ENCODE measurements at places on chromosomes 4 and X. TPM values are rescaled to one million over a fixed set of nuclear protein-coding genes. Genes with fewer than 3 reads are reported as not detected.

The GPM6B gene
- total RNA-seq, result 145 TPM

The CACNA1F gene
- not detected for total RNA-seq

The USP9X gene
- total RNA-seq, result 21.8 TPM

The PF4V1 gene
- not detected for total RNA-seq

The PDE6B gene
- not detected for total RNA-seq

The TMPRSS11B gene
- total RNA-seq, result not detected

The MAGEA4 gene
- not detected for total RNA-seq

The GRIA3 gene
- total RNA-seq, result not detected

The CLIC2 gene
- 1.4 TPM for total RNA-seq

The SSX2 gene
- not detected for total RNA-seq

The AMOT gene
- total RNA-seq, result not detected

The TLR3 gene
- total RNA-seq, result 3.9 TPM

The RHOXF2B gene
- total RNA-seq, result not detected

The IL9R gene
- total RNA-seq, result not detected

The SMARCA1 gene
- total RNA-seq, result 60.7 TPM

The PGAM4 gene
- 0.17 TPM for total RNA-seq

The ADRA2C gene
- 11.7 TPM for total RNA-seq

The STOX2 gene
- total RNA-seq, result not detected

The IBSP gene
- not detected for total RNA-seq

The NOX1 gene
- not detected for total RNA-seq

The COMMD8 gene
- total RNA-seq, result 41.1 TPM

The SPANXN4 gene
- total RNA-seq, result not detected

The ANKRD17 gene
- 50.5 TPM for total RNA-seq

The STEEP1 gene
- total RNA-seq, result 36.2 TPM

The PIGA gene
- total RNA-seq, result 12.2 TPM

The FRG2 gene
- total RNA-seq, result not detected

The RASL11B gene
- total RNA-seq, result not detected

The GAGE2A gene
- not detected for total RNA-seq

The LRCH2 gene
- 0.12 TPM for total RNA-seq

The ANXA3 gene
- not detected for total RNA-seq

The SPRY1 gene
- total RNA-seq, result 37.3 TPM

The TMEM185A gene
- 21.8 TPM for total RNA-seq

The MAGEE1 gene
- 1.6 TPM for total RNA-seq

The NLRP2B gene
- total RNA-seq, result not detected

The TMEM255A gene
- not detected for total RNA-seq

The SULT1B1 gene
- not detected for total RNA-seq

The HS6ST2 gene
- 103 TPM for total RNA-seq
